Activated gamma-delta T cell treated with Interleukin-2 at 50 U/mL for 16 hours (primary cell): ENCODE measurements at places on chromosomes 2 and 18.

DNA sequence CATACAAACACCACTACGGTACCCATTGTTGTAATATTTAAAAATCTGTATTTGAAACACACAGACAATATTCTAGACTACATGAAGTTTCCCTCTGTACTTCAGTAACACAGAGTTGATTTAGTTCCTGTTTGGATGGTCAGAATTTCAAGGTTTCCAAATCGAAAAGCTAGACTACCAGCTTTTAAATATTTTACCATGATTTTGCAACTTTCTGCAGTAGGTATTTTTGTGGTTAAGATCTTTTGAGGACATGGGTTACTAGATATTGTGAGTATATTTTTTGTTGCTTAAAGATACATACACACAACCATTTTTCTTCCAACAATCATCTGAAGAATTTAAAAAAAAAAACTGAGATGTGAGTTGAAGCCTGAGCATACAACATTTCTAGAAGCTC is 10.9 kb downstream of the SERPINB5 start:
- no peak for DNase-seq

- DNase-seq, result no peak
Observed at GRCh38 chr2:1675633-1676032, 68.7 kb downstream of the PXDN start.

- DNase-seq, result no peak
Observed at GRCh38 chr2:30282081-30282480, 50.7 kb downstream of the LBH start.

DNA sequence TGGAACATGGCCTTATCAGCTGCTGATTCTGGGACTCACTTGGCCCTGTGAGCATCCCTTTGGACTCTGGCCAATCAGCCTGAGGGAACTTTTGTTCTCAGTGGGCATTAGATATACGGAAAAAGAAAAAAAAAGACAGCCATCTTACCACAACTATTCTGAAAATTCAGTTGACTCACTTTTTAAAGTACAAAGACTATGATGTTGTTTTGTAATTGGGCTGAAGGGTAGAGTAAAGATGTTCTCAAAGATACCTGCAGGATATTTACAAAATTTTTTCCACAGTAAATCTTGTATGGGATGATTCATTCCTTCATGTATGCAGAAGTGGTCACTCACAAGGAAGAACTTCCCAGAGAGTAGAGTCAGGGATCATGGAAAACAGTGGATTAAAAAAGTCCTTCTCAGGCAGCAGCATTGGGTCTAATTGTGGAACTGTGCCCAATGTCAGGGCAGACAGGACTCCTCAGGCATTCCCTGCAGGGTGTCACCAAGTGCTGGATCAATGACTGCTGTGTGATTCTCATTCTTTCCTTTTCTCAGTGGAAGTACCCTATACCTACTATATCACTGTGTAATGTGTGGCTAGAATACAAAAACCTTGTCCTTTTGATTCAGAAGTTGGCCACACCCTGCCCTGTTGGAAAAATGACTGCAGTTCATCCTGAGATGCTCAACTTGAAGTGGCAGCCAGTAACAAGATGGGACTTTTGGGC is 35.4 kb downstream of the SULT1C4 start:
- DNase-seq, result no peak

DNA sequence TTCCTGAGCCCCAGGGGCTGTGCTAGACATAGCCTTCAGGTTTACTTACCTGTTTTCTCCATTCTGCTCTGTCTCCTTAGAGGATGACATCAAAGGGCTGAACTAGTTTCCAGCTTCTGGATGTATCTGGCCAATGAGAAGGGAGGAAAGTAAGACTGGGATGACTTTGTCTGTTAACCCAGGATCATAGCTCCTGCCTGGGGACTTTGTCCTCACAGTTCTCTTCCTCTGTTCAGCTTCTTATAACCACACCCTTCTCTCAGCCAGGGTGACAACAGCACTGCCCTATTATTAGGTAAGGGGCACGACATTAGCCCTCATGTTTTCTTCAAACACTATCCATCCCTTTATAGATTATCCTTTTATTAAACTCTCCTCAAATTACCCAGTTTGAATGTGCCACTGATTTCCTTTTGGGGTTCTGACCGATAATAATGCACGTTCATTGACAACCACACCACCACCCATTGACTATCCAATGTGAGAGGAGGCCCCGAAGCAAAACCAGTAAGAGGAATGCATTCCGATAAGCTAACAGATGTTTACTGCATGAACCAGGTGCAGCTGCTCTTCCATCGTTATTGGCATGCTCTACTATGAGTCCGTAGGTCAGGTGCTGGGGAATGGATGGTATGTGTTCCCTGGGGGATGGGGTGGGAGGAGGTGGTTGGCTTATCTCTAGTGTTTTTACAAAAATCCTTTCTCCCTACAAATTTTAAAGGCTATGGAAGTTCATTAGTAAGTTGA is 23.5 kb downstream of the TSN start:
- no peak for DNase-seq

DNA sequence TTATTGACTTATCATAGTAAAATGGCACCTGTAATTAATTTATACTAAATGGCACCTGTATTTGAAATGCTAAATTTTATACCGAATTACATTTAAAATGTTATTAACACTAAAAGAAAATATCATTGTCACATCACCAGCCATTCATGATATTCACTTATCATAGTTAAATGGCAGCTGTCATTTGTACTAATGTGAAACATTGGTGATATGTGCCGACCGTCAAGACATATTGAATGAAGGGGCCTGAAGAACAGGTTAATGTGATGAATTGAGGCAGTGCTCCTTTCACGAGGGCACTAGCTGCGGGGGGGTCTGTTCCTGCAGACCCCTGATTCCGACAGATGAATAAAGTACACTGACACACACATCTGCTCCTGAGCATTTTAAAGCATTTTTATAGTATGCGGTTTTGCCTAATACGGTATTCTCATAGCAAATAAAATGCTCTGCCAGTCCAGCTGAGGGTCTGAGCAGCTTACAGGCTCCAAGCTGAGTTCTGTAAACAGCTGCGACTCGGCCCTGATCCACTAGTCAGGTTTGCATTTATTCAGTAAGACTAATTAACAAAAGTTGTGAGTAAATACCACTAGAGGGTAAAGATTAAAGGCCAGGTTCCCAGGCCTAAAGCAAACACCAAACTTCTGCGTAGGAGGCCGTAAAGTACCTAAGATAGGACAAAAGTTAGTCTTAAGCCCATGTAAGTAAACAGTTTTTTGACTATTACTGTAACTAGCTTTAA is 593.4 kb upstream of the NETO1 start:
- no peak for DNase-seq

GRCh38 chr2:26324903-26325302 is 21.0 kb upstream of the SELENOI start:
- no peak for DNase-seq
